ENCODE measurements at places on chromosomes 5 and 9.

GRCh38 chr5:63928451-63928850 lies 33.8 kb downstream of the HTR1A start:
- DNase-seq: no peak

- no peak for DNase-seq
Measured at GRCh38 chr9:137619240-137620047, 639 bp downstream of the EHMT1 start.

DNA sequence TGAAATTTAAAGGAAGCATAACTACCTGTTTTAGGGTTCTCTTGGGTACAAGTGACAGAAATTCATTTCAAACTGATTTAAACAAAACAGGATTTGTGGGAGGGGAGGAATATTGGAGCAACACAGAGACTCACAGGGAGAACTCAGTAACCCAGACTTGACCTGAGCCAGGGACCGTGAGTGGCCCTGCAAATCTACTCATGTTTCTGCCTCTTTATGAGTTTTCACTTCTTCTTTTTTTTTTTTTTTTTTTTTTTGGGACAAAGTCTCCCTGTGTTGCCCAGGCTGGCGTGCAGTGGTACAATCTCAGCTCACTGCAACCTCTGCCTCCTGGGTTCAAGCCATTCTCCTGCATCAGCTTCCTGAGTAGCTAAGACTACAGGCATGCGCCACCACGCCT lies 405.6 kb upstream of the ZNF608 start:
- DNase-seq: no peak

- DNase-seq: no peak
Measured at GRCh38 chr5:160185626-160186360, 43.5 kb upstream of the FABP6 start.

- DNase-seq: no peak
Measured at GRCh38 chr9:82126256-82126655, 137.7 kb downstream of the SPATA31D1 start.

GRCh38 chr5:24281818-24282217 lies 363.0 kb downstream of the CDH10 start:
- no peak for DNase-seq

- DNase-seq: no peak
Measured at GRCh38 chr9:304519-305185, 90.0 kb downstream of the DOCK8 start.

GRCh38 chr5:147052519-147052918 lies 174.0 kb upstream of the PPP2R2B start:
- DNase-seq: no peak

DNA sequence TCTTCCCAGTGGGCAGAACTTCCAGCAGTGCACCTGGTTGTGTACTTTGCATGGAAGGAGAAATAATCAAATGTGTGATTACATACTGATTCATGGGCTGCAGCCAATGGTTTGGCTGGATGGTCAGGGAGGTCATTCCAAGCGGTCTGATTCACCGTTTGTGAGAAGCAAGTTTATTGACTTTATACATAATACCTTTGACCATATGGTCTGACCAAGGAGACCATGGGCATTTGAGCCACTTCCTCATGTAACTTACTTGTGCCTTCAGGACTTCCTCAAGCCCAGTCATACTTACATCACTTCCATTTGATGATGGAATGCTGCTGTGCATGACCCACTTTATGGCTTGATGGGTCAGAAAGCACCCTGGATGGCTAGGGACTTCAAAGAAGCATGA lies 41.1 kb downstream of the DAP start:
- no peak for DNase-seq

DNA sequence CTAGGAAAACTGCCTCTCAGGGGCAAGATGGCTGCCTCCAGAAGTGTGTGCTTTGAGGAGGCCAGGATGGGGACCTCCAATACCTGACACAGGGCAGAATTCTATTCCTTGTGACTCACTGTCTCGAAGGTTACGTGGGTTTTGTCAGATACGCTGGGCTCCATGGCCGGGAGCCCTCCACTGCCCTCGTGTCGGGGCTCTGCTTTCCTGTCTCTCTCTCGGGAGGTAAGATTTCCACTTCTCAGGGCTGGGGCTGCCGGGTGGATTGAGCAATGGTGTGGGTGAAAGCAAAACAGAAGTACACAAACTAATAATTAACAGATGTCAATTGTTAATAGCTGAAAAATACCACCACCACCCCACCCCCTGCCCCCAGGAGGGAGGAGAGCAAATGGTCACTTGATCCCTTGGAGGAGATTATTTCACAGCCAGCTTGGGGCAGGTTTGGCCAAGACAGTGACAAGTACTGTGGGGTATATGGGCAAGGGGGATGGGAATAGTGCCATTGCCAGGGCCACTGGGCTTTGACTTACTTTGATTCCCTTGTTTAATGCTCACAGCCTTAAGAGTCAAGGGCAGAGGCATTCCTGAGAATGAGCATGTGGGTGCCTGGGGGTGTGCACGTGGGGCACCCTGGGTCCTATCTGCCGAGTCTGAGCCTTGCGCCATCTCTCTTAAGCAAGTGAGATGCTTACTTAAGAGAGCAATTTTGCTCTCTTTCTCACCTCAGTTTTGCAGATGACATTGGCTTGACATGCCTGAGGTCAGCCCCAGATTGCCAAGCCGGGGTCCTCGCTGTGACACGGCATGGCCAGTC lies 28.8 kb upstream of the DAB2IP start:
- no peak for DNase-seq

DNA sequence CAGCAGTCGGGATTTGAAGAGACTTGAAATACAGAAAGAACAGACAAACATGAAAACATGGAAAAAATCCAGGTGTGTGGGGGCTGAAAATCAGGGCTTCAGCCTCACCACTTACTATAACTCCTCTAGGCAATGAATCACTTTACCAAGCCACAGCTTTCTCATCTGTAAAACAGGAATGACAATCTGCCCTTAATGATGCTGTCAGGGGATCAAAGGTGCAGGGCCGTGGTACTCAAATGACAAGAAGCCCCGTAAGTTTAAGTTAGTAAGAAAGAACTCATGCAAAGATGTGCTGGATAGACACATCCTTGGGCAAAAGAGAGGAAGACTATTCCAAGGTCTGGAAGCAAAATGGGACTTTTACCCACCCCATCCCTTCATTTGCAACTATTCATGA lies 34.7 kb downstream of the FBXW2 start:
- no peak for DNase-seq

GRCh38 chr5:157167214-157167621 lies 1.2 kb upstream of the GARIN3 start:
- DNase-seq: no peak

GRCh38 chr9:121498487-121499176 lies 1.0 kb downstream of the GGTA1 start:
- DNase-seq: no peak

- no peak for DNase-seq
Measured at GRCh38 chr5:58496488-58496887, 5.3 kb downstream of the GAPT start.

- DNase-seq: no peak
Measured at GRCh38 chr5:158873104-158873503, 226.6 kb downstream of the EBF1 start.

GRCh38 chr5:135441350-135441831 lies 5.8 kb downstream of the DCANP1 start:
- no peak for DNase-seq

DNA sequence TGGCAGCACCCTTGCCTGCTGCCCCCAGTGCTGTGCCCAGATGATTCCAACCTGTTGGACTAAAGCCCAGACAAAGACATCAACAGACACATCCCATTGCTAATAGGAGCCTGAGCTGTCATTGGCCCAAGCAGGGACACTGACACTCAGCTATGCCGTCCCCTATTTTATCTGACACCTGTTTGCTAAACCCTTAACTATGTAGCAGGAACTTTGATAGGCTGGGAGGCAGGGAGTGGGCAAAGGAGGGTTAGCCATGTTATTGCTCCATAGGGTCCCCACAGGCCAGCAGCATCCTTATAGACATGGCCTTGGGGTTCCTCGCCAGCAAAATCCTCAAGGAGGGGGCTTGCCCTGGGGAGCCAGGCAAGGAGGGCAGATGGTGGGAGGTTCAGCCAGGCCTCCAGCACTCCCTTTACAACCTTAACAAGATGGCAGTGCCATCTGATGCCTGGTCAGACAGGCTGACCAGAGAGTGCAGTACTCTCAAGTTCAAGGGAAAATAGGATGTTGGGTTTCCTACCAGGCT lies 50.4 kb upstream of the CDKN2AIPNL start:
- DNase-seq: no peak
